ENCODE measurements at places on chromosomes 7 and 10. TPM values are rescaled to one million over a fixed set of nuclear protein-coding genes. Genes with fewer than 3 reads are reported as not detected.

WNT8B gene
- total RNA-seq = not detected

SPAM1 gene
- not detected for total RNA-seq

C1GALT1 gene
- total RNA-seq = 72.8 TPM

TRPV5 gene
- total RNA-seq = not detected

FGFBP3 gene
- total RNA-seq = 0.34 TPM

NRAP gene
- not detected for total RNA-seq

All from nasal cavity respiratory epithelium epithelial cell of viscerocranial mucosa (primary cell).